ENCODE measurements at places on chromosomes 4 and X. TPM values are rescaled to one million over a fixed set of nuclear protein-coding genes. Genes with fewer than 3 reads are reported as not detected.

Gene CCDC110
- 1.6 TPM for total RNA-seq

Gene GYPE
- 4.7 TPM for total RNA-seq

Gene PAK3
- total RNA-seq = not detected

Gene TCEAL7
- total RNA-seq = not detected

Gene CSAG1
- not detected for total RNA-seq

Gene KIT
- total RNA-seq = not detected

Gene PDCL2
- not detected for total RNA-seq

Gene SPON2
- 3.8 TPM for total RNA-seq

Gene BEX4
- total RNA-seq = 19.8 TPM

Gene AKAP4
- total RNA-seq = not detected

Gene ARL9
- 0.17 TPM for total RNA-seq

Gene ACOX3
- 20.7 TPM for total RNA-seq

Gene ARHGAP36
- total RNA-seq = not detected

Gene STK26
- total RNA-seq = 32.1 TPM

Data from B cell (primary cell).